ENCODE measurements at places on chromosomes 1 and 21. TPM values are rescaled to one million over a fixed set of nuclear protein-coding genes. Genes with fewer than 3 reads are reported as not detected.

CHIT1 gene
- not detected for total RNA-seq

MYOM3 gene
- not detected for total RNA-seq

SPRR2G gene
- not detected for total RNA-seq

ANXA9 gene
- total RNA-seq, result 0.49 TPM

PSMD4 gene
- 139 TPM for total RNA-seq

MYBPH gene
- total RNA-seq, result 0.08 TPM

VHLL gene
- not detected for total RNA-seq

TEX38 gene
- not detected for total RNA-seq

ARHGAP30 gene
- not detected for total RNA-seq

TACSTD2 gene
- total RNA-seq, result 0.36 TPM

SRRM1 gene
- 74.3 TPM for total RNA-seq

PGLYRP4 gene
- total RNA-seq, result not detected

NUP133 gene
- total RNA-seq, result 25.2 TPM

PRUNE1 gene
- 10.8 TPM for total RNA-seq

RHD gene
- total RNA-seq, result not detected

LYPD8 gene
- not detected for total RNA-seq

KRTAP7-1 gene
- total RNA-seq, result not detected

MMP23B gene
- total RNA-seq, result 35.2 TPM

SPRR2D gene
- total RNA-seq, result not detected

KCNE1 gene
- 0.74 TPM for total RNA-seq

RASAL2 gene
- total RNA-seq, result 30.5 TPM

FBXO44 gene
- total RNA-seq, result 8.1 TPM

TESK2 gene
- total RNA-seq, result 2.0 TPM

HES3 gene
- not detected for total RNA-seq

UBXN10 gene
- not detected for total RNA-seq

KCNK2 gene
- 64.3 TPM for total RNA-seq

GBP3 gene
- 28.6 TPM for total RNA-seq

RPTN gene
- total RNA-seq, result not detected

SPRR5 gene
- not detected for total RNA-seq

DISC1 gene
- 4.7 TPM for total RNA-seq

LAMC2 gene
- total RNA-seq, result 2.0 TPM

S100A14 gene
- total RNA-seq, result 0.18 TPM

S100A7A gene
- not detected for total RNA-seq

ATP1A4 gene
- total RNA-seq, result not detected

PKP1 gene
- total RNA-seq, result under 0.01 TPM

FLAD1 gene
- 5.2 TPM for total RNA-seq

ITLN2 gene
- total RNA-seq, result 3.8 TPM
